ENCODE measurements at places on chromosomes 11 and 22.

- no peak for DNase-seq
Measured at GRCh38 chr22:17672417-17672991, 33.9 kb downstream of the BCL2L13 start.

GRCh38 chr22:42084874-42085273, 5.4 kb downstream of the SMDT1 start:
- DNase-seq: no peak

DNA sequence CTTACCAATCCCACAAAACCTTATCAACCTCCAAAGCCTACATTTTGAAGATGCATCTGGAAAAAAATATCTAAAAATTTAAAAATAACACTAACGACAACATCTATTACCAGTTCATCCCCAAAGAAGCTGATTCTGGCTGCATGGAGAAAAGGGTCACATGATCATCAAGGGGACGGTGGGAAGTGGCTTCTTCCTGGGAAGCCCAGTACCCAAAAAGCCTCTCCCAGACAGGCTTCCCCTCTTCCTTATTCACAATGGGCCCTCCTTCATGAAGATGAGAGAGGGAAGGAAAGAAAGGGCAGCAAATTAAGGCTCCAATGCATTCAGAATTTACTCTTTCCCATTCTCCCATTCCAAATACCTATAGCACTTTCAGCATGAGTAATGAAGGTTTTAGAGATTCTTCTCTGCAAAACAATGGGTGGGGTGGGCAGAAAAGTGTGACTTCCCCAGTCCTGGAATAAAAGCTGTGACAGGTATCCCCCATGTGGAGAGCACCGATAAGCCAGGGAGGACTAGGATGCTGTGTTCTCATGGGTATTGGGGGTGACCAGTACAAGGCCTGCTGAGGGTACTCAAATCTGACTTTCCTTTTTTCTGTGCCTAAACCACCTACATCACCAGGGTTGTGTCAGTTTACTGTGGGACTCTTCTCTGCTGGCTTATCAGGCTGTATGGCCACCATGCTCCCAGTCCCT, 88.2 kb downstream of the SIK3 start:
- DNase-seq: no peak

GRCh38 chr11:97110376-97110775, 720.6 kb downstream of the JRKL start:
- DNase-seq: no peak

GRCh38 chr22:29351042-29351441, 35.5 kb upstream of the RASL10A start:
- no peak for DNase-seq

- no peak for DNase-seq
Measured at GRCh38 chr11:2739531-2740274, 39.9 kb upstream of the KCNQ1OT1 start.

DNA sequence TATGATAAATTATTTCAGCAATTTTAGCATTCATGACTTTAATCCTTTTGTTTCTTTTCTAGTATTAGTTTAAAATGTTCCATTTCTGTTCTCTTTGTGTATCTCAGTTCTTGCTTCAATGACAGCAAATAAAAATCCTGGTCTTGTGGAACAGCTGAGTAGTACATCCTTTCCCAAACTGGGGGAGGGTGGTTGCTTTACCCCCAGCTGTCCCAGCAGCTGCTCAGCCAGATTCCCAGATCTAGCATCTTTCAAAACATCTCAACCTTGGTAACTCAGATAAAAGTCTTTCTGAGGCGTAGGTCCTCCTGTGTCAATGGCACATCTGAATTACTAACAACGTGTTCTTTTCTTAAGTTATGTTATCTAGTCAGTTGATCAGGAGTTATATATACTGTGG, 72.2 kb upstream of the GRK2 start:
- no peak for DNase-seq

DNA sequence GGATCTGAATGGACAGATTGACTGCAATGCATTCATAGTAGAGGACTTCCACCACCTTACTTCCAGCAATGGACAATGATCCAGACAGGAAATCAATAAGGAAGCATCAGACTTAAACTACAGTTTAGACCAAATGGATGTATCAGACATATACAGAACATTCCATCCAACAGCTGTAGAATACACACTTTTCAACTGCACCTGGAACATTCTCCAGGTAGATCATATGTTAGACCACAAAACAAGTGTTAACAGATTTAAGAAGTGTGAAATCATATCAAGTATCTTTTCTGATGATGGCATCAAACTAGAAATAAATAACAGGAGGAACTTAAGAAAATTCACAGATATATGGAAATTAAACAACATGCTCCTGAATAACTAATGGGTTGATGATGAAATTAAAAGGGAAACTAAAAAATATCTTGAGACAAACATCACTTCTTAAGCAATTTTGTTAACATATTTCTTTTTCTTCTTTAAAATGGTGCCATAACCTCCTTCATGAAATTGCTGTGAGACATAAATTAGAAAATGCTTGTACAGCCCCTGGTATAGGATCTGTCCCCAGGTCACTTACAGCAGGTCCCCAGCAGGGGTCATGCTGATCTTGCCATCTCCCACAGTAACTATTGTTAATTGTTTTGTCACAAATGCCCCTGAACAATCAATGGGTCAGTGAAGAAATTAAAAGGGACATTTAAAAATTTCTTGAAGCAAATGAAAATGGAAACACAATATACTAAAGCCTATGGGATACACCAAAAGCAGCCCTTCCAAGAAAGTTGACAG, 100.0 kb upstream of the OR4B1 start:
- no peak for DNase-seq

DNA sequence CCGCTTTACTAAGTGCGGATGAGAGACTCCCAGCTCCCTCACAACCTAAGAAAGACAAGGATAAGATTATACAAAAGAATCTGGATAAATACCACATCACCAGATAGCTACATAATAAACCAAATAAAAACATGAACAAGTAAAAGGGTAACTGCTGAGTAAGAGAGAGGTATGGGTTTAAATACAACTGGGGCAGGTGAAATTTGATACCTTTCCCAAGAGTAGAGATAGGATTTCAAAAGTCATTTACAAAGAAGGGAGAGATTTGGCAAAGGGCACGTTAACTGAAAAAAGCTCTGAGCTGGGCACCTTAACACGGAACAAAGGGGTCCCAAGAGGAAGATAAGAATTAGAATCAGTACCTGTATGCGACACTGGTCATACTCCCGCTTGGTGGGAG, 1.7 kb downstream of the UBXN1 start:
- no peak for DNase-seq

DNA sequence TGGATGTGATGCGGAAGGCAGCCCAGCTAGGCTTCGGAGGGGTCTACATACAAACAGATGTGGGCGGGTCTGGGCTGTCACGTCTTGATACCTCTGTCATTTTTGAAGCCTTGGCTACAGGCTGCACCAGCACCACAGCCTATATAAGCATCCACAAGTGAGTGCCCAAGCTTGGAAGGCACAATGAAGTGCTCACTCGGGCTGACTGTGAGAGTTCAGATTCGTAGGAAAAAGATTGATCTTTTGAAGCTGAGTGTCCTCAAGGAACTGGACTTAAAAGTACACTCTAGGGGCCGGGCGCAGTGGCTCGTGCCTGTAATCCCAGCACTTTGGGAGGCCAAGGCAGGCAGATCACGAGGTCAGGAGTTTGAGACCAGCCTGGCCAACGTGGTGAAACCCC, 3.7 kb downstream of the ACAD8 start:
- DNase-seq: no peak

- DNase-seq: no peak
Measured at GRCh38 chr11:78397398-78397797, 20.2 kb downstream of the GAB2 start.

- no peak for DNase-seq
Measured at GRCh38 chr11:57421805-57422204, 5.1 kb downstream of the SLC43A3 start.

- no peak for DNase-seq
Measured at GRCh38 chr11:65085446-65085845, 1.4 kb downstream of the ZFPL1 start.

DNA sequence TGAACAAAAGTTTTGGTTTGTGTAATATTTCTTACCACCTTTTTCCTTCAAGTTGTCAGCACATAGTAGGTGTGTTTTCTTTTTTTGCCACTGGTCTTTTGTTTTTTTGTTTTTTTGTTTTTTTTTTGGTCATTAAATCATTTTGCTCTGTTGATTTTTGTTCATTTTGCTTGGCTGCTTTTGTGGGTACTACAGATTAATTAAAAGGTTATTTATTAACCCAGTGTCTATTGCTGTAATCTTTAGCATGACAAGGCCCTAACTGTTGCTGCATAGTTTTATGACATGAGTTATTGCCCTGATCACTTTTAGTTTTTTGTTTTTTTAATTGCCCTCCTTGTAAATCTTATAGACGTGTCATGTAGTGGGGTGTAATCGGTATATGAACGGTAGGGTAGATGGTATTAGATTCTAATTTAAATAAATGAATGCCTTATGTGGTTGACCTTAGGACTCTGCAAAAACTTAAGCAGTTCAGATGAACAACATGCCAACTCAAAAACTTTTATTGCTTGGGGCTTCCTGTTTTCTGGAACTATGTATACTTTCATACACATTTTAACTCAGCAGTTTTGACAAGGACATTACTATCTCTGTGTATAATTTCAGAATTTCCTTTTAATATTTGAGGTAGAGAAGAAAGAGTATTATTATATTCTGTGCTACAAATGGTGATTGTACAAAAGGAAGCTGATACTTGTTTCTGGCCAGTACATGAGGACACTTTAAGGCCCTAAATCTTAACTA, 7.9 kb downstream of the EWSR1 start:
- DNase-seq: no peak

DNA sequence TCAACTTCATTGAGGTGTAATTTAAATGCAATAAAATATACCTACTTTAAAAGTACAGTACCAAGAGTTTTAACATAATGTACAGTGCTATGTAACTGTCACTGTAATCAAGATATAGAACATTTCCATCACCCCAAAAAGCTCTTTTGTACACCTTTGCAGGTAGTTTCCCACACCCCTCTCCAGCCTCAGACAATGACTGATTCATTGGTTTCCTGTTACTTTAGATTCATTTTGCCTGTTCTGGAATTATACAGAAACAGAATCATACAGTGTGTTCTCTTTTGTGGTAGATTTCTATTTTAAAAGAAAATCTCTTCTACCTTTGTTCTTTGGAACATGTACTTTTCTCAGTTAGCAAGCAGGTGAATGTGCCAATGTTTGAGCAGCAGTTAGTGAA, 38.2 kb downstream of the SHISA8 start:
- no peak for DNase-seq

- no peak for DNase-seq
Measured at GRCh38 chr22:47206164-47206563, 443.7 kb downstream of the TBC1D22A start.

- no peak for DNase-seq
Measured at GRCh38 chr11:113505541-113506375, 30.6 kb upstream of the DRD2 start.

GRCh38 chr11:69014898-69015549, 2.0 kb upstream of the MRGPRF start:
- DNase-seq: no peak

- peak; percentile 46 for DNase-seq
Measured at GRCh38 chr11:2092956-2093412, 46.2 kb downstream of the IGF2 start.

GRCh38 chr11:34650528-34650927, 29.6 kb downstream of the EHF start:
- peak; percentile 78 for DNase-seq

DNA sequence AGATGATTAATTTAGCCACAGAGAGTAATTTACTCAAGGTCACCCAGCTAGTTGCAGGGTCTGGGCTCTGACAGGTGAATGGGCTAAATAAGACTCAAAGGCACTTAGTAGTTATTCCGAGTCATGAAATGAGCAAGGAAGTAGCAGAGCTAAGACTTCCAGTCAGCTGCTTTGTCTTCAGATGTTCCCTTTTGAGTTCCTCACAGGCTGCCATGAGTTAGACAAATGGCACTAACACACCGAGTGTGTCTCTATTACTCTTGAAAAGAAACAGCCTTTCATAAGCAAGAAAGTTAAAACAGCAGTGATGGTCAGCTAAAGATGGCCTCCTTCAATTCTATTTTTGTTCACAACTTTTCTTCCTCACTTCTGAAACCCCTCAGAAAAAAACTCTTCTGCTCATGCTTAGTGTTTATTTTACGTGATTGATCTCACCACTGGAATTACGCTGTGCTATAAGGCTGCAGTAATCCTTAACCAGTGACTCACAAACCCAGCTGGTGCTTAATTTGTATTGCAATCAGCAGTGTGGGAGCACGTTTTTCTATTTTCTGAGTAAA, 389.1 kb downstream of the AASDHPPT start:
- DNase-seq: no peak

DNA sequence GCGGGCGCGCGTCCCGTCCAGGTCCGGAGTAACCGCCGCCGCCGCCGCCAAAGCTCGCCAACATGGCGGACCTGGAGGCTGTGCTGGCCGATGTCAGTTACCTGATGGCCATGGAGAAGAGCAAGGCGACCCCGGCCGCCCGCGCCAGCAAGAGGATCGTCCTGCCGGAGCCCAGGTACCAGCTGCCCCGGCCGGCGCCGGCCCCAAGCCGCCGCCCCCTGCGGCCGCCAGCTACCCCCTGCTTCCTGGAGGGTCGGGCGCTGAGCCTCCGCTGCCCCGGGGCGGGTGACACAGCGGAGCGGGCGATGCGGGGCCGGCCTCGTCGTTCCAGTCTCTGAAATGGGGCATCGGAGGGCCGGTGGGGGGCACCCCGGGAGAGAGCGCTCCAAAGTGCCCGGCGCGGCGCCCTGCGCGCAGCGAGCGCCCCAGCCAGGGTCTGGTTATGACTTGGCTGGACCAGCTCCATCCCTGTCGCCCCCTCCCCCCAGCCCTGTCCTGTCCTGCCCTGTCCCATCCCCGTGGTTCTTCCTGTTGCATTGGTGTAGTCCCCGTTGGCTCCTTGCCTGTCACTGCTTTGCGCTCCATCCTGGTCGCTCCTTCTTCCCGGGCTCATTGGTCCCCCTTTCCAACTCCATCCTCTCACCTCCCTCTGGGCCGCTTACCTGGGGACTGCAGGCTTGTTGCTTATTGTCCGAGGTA, 653 bp downstream of the GRK3 start:
- DNase-seq: peak; percentile 25

GRCh38 chr22:27614006-27614649, 187.4 kb downstream of the MN1 start:
- no peak for DNase-seq

- DNase-seq: no peak
Measured at GRCh38 chr11:112511271-112511670, 250.6 kb upstream of the PLET1 start.

DNA sequence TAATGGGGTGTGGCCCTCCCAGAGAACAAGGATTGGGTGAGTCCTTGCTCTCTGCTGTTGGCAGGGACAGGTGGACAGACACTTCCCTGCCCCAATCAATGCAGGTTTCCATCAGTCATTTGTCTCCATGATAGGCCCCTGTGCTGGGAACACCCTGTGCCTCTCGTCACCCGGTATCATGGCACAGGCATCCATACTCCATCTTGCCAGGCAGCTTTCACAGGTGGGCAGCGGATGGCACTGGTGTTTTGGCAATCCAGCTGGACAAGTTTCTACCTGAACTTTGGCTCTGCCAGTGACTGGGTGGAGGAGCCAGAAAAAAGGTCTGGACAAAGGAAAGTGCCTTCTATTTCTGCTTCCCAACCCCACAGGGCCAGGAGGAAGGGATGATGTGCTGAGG, 47.5 kb downstream of the TRIM29 start:
- DNase-seq: no peak

Measured in activated naive CD4-positive, alpha-beta T cell treated with anti-CD3 and anti-CD28 coated beads, Interleukin-2, amount 50 U/mL, for 16 hours (primary cell).